Testis (tissue), 5 donors: ENCODE measurements at places on chromosomes 6 and 20. TPM values are rescaled to one million over a fixed set of nuclear protein-coding genes. Genes with fewer than 3 reads are reported as not detected.

- no peak overlapping the region for H3K27ac ChIP-seq
- DNase-seq = no peak
- H3K27me3 ChIP-seq = no peaks in the 10 kb centered on the region
- H3K36me3 ChIP-seq = no peaks in the 10 kb centered on the region
- no peak overlapping the region for H3K4me3 ChIP-seq
- no peaks in the 10 kb centered on the region for H3K4me1 ChIP-seq
Measured at GRCh38 chr6:82894653-82895259, 170.9 kb downstream of the UBE3D start.

DNA sequence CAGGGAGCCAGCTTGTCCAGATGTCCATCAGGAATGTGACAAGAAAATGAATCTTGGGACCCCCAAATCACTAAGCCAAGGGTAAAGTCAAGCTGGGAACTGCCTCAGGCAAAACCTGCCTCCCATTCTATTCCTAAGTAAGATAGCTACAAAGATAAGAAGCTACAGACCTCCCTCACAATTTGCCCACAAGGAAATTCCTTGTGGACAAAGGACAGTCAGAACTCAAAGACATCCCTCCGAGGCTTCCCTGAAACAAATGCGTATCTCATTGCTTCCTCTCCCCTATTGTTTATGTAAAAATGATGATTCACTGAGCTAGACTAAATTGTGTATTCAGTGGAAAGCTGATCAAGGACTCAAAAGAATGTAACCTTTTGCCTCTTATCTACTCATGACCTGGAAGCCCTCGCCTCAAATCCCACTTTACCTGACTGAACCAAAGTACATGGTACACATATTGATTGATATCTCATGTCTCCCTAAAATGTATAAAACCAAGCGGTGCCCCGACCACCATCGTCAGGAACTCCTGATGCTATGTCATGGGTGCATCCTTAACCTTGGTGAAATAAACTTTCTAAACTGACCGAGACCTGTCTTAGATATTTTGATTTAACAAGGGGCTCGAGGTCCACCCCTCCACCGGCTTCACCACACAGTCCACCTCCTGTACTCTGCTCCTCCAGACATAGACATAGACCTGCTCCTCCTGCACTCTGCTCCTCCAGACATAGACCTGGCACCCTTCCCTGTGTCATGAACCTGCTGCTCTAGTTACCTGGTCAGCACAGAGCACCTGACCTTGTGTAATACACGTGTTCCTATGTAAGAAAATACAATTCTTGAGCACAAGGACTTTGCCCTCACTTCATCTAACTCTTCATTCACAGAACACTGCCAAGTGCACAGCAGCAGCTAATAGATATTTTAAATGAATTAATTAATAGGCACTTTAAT is 81.4 kb downstream of the WDR27 start:
- DNase-seq = no peak
- no peak overlapping the region for H3K4me3 ChIP-seq
- H3K36me3 ChIP-seq = no peaks in the 10 kb centered on the region
- H3K27ac ChIP-seq = no peak overlapping the region

DNA sequence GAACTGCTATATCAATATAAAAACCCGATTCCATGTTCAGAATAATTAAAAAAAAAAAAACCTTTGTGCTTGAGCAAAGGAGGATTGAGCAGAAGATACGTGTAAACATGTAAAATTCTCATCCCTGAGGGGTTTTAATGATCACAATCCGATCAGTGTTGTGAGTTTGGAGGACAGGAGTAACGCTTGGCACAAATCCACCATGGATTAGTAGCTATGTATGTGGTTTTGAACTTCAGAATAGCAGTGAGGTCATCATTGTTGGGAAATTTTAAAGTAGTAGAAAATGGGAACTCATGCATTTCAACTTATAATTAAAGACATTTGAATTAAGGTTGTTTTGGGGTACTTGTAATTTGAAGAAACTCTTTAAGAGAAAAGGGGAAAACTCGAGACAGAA is 203.2 kb downstream of the RPS12 start:
- no peak overlapping the region for H3K27ac ChIP-seq
- no peak for DNase-seq
- H3K36me3 ChIP-seq = no peaks in the 10 kb centered on the region

GRCh38 chr6:14001329-14002012 is 76.7 kb downstream of the RNF182 start:
- no peak for DNase-seq
- no peaks in the 10 kb centered on the region for H3K27me3 ChIP-seq
- no peak overlapping the region for H3K27ac ChIP-seq
- no peaks in the 10 kb centered on the region for H3K4me1 ChIP-seq

GRCh38 chr20:58976061-58976730 is 4.9 kb upstream of the NELFCD start:
- H3K36me3 ChIP-seq = no peaks in the 10 kb centered on the region
- H3K27me3 ChIP-seq = no peaks in the 10 kb centered on the region
- H3K4me3 ChIP-seq = no peak overlapping the region
- H3K27ac ChIP-seq = no peak overlapping the region

DNA sequence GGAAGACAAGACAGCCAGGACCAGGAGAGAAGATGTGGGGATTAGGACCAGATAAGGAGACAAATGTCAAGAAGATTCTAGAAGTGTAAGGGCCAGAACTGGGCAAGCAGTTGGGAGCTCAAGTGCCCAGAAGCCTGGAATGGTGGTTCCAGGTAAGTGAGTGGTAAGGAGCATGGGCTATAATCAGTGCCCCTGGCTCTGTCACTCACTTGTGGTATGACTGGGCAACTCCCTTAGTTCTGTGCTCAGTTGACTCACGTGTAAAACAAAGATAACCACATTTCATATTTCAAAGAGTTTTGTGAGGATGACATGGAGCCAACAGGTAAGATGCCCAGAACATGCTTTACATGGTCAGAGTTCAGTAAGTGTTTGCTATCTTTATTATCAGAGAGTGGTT is 11.2 kb downstream of the CCDC167 start:
- no peak overlapping the region for H3K27ac ChIP-seq
- peaks cover 33% of the 10 kb centered on the region for H3K4me1 ChIP-seq
- H3K36me3 ChIP-seq = no peaks in the 10 kb centered on the region
- no peak overlapping the region for H3K4me3 ChIP-seq

GRCh38 chr6:148716811-148717210 is 30.0 kb upstream of the UST start:
- no peaks in the 10 kb centered on the region for H3K27me3 ChIP-seq
- H3K4me3 ChIP-seq = no peak overlapping the region
- H3K36me3 ChIP-seq = no peaks in the 10 kb centered on the region

DNA sequence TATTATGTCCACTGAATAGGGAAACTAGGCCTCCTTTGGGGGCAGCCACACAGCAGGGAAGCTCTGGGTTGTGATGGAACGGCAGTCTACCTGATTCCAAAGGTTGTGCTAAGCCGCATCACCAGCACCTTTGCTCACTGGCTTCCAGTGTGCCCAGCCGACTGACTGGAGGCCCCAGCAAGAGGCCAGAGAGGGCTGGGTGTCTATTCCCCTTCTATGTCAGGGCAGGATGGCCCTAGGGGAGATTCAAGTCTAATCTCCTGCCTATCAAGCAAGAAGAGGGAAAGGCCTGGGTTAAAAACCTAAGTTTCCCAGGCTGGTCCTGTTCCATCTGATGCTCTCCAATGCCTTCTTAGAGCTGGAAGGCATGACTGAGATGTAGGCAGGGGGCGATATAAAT is 53.6 kb downstream of the JPH2 start:
- H3K4me3 ChIP-seq = no peak overlapping the region
- no peak for DNase-seq
- H3K36me3 ChIP-seq = no peaks in the 10 kb centered on the region
- no peak overlapping the region for H3K27ac ChIP-seq
- no peaks in the 10 kb centered on the region for H3K4me1 ChIP-seq
- no peaks in the 10 kb centered on the region for H3K27me3 ChIP-seq

Gene CALHM6
- 10.4 TPM for total RNA-seq

GRCh38 chr6:122042380-122042779 is 357.1 kb upstream of the HSF2 start:
- H3K36me3 ChIP-seq = no peaks in the 10 kb centered on the region
- no peaks in the 10 kb centered on the region for H3K4me1 ChIP-seq
- no peaks in the 10 kb centered on the region for H3K27me3 ChIP-seq

- no peaks in the 10 kb centered on the region for H3K4me1 ChIP-seq
- no peak overlapping the region for H3K4me3 ChIP-seq
- no peaks in the 10 kb centered on the region for H3K36me3 ChIP-seq
- H3K27me3 ChIP-seq = no peaks in the 10 kb centered on the region
- DNase-seq = no peak
Measured at GRCh38 chr20:10201321-10201870, 17.2 kb upstream of the SNAP25 start.

GRCh38 chr20:17676942-17677341 is 5.1 kb downstream of the RRBP1 start:
- no peaks in the 10 kb centered on the region for H3K36me3 ChIP-seq
- peaks cover 12% of the 10 kb centered on the region for H3K4me1 ChIP-seq
- no peak overlapping the region for H3K27ac ChIP-seq
- H3K27me3 ChIP-seq = no peaks in the 10 kb centered on the region

Gene RSPH4A
- 5.2 TPM for total RNA-seq

Gene RIPPLY2
- total RNA-seq = 0.63 TPM

- no peak overlapping the region for H3K27ac ChIP-seq
- H3K4me3 ChIP-seq = no peak overlapping the region
- no peaks in the 10 kb centered on the region for H3K4me1 ChIP-seq
- DNase-seq = no peak
- H3K27me3 ChIP-seq = no peaks in the 10 kb centered on the region
Measured at GRCh38 chr6:1144842-1145767, 166.8 kb upstream of the FOXQ1 start.
